ENCODE measurements at places on chromosomes 11 and 22.
A peak's percentile ranks its signal among the peaks of the same experiment; 100 is the strongest.

GRCh38 chr22:36201630-36202319 lies at the start of gene APOL4:
TSS of gene APOL4 (minus strand) at chr22:36201809. CDS start at chr22:36201734, 75 bp downstream.
- DNase-seq = peak; percentile 75

DNA sequence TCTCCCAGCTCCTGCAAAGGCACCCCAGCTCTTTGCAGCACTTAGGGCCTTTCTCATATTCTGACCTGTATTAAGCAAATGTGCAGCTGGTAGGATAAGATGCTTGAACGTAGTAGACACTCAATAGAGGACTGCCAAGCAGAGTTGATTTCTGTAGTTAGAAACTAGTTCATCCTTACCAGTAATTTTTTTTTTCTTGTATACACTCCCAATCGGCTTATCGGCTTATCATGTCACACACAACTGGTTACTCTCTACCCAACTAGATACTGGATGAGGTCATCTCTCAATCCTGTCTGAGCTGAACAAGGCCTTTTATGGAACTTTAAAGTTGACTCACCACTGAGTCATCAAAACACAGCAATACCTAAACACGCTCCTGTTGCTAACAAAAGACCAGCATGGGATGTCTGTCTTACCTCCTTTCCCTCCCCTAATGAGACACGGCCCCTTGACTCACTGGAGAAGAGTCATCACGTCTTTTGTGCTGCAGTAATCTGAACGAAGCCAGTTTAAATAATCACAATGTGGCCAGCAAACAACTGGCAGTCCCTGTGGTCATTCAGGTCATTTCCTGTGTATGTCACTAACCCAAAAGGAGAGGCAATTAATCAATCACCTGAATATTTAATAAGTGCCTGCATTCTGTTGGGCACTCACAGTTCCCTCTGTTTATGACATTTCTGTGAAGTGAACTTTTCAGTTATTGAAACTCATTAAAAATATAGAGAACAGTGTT lies 7.5 kb upstream of the WEE1 start:
- DNase-seq = peak; percentile 89

DNA sequence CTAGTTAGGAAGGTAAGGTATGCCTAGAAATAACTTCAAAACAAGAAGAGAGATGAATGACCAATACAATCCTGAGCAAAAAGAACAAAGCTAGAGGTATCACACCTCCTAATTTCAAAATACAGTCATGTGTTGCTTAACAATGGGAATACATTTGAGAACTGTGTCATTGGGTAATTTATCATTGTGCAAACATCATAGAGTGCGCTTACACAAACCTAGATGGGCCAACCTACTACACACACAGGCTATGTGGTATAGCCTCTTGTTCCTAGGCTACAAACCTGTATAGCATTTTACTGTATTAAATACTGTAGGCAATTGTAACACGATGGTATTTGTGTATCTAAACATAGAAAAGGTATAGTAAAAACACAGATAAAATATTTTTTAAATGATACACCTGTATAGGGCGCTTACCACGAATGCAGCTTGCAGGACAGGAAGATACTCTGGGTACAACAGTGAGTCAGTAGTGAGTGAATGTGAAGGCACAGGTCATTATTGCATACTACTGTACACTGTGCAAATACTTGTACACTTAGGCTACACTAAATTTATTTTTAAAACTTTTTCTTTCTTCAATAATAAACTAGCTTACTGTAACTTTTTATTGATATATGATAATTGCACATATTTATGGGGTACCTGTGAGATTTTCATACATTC lies 48.2 kb downstream of the STK33 start:
- DNase-seq = no peak

DNA sequence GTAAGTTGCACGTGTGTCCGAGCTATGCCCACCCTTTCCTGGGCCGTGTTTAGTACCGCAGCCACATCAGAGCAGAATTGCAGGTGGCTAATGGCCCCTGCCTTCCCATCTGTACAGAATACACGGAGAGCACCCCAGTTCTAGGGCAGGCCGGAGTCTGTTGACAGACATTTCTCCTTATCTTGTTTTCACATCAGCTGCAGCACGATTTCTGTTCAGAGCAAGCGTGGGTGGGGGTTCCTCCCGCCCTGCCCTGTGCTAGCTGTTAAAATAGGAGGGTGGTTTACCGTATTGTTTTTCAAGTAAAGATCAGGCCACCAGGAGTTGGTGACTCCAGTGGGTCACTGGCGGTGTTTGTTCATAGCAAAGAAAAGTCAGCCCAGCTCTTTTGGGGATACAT lies 41.1 kb downstream of the UBASH3B start:
- no peak for DNase-seq

- DNase-seq = no peak
These were observed 23.1 kb downstream of the MRGPRG start for GRCh38 chr11:3195251-3196160.

GRCh38 chr11:9971894-9972293 lies 308.0 kb downstream of the SWAP70 start:
- DNase-seq = no peak

DNA sequence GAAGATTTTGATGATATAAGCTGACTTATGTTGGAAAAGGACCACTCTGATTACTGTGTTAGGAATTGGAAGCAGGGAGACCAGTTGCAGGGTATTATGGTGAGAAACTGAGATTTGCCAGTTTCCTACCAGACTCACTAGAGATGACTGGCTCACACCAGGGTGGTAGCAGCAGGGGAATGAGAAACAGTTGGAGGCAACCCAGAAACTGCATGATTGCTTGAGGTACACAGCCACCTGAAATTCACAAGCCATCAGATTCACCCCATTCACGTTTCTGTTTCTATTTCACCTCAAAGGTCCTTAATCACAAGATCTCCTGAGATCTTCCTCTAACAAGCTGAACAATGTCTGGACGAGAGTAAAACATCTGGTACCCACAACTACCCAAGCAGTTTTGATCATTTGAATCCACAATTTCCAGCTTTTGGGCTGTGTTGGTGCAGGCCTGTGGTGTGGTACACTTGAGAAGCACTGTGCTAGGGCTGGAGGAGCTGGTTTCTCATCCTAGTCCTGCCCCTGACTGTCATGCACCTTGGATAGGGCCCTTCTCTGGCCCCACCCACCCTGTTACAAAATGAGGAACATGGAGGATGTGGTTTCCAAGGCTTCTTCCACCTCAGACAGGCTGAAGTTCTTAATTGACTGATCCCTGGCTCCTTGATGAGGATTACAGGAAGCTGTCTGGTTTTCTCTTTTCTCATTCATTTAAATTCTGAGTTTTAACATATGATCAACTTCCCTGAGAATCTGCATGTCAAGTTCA lies 233.4 kb downstream of the INSC start:
- DNase-seq = no peak

GRCh38 chr11:46952553-46952952 lies 16.0 kb downstream of the CSTPP1 start:
- DNase-seq = no peak

DNA sequence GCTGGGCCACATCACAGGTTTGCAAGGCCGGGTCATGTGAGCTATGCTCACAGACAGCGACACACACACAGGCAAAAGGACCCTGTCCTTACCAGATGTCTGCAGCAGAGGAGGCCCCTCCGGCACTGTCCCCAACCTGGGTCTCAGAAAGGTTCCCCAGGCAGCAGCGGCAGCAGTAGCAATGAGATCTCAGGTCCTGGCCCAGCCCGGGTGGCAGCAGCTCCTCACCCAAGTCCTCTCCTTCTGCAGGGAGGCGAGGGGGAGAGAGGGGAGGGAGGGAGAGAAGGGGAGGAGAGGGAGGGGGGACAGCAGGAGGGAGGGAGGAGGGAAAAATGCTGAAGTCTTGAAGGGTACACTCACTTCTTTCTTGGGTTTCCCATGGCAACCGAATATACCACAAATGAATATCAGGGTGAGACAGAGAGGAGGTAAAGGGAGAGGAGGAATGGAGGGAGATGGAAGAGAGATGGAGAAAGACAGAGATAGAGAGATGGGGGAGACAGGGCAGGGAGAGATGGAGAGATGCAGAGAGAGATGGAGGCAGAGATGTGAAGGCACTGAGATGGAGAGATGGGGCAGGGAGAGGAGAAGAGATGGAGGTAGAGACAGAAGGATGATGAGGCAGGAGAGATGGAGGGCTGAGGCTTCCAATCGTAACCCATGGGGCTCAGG lies 9.5 kb downstream of the ELFN2 start:
- DNase-seq = no peak

DNA sequence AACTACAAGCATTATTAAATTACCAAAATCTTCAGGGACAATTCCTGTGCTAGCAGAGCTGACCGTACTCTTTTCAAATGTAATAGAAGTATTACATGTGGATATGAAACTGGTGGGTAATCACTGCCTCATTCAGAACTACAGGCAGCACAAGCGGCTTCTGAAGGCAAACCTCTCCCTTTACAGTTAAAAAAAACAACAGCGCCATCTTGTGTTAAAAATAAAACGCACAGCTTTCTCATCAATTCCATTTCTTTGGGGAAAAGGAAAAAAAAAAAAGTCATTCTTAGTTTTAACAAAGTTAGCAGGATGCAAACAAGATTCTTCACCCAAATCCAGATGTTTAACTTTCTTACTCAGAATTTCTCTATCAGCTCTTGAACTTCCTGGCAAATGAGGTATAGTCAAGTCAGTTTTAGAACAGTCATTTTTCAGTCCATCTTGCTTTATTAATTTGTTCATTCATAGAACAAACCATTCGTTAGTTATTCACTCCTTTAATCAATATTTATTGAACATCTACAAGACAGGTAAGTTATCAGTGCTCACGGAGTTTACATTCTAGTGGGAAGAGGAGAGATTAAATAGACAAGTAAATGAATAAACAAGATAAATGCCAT lies 331.8 kb upstream of the MPPED2 start:
- peak; percentile 53 for DNase-seq

DNA sequence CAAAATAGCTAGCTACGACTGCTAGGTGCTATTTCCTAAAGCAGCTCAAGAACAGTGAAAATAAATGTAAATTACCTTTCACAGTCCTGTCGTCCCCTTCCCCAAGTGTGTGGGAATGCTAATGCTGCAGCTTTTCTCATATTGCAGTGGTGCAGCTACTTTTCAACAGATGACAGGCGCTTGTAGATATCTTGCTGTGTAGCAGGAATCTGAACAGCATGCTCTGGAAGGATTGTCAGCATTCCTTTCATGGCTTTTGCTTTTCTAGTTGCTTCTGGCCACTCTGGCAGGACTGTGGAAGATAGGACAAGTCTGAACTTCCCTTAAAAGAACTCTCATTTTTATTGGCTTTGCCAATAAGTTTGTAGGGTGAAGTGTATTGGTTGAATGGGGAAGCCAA lies 18.8 kb downstream of the FAR1 start:
- no peak for DNase-seq

- DNase-seq = no peak
These were observed 21.1 kb downstream of the SIK3 start for GRCh38 chr11:117076941-117077691.

DNA sequence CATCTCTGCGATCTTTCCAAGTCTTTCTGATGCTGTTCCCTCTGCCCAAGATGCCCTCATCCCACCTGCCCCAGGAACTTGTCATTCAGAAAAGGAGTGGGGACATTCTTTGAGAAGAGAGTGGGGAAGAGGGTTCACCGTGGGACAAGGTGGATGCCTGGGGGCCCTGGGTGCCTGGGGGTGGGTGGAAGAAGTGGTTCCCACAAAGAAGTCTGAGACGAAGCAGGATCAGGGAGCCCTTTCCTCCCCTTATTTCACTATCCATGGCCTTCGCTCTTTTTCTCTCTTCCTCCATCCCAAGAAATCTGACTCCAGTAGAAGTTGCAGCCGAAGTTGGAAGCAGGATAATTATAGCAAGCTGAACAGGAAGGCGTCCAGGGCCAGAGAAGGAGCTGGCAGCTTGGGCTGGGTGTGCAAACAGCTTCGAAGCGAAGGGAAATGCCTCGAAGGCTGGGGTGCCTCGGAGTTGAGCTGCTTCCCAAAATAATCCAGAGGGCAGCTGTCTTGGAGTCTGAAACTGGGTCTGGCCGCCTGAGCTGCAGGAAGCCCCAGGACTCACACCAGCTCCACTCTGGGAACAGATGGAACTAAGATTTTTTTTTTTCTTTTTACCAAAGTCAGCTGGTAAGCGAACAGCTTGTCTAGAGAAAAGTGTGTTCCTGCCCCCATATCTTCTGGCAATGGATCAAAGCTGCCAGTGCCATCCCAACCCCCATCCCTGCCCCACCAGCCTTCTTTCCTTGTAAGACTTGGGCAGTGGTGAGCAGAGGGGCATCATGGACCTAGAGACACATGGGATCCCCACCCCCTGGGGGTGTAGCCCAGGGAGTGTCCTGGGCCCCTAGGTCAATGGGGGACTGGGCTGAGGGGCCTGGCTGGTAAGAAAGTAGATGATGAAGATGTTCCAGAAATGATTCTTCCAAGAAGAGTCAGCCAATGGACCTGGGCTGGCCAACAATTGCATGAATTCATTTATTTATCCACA lies 31.5 kb downstream of the PARVG start:
- DNase-seq = peak; percentile 62

DNA sequence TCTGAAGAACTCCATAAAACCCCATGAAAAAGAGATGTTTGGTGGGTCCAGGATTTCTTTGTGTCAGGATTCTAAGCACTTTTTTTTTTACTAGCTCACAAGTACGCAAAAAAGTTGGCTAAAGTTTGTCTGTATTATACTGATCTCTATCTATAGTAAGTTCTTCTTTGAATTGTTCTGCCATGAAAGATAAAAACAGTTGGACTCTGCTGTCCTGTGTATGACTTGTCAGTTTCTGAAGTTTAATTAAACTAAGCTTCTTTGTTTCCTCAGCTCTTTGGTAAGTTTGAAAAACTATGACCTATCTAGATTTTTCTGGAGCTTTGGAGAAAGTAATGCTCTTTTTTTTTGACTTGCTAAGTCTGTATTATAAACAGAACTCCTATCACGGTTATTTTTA lies 812.2 kb upstream of the LUZP2 start:
- DNase-seq = no peak

GRCh38 chr11:43934601-43935423 lies 7.6 kb upstream of the C11orf96 start:
- no peak for DNase-seq

DNA sequence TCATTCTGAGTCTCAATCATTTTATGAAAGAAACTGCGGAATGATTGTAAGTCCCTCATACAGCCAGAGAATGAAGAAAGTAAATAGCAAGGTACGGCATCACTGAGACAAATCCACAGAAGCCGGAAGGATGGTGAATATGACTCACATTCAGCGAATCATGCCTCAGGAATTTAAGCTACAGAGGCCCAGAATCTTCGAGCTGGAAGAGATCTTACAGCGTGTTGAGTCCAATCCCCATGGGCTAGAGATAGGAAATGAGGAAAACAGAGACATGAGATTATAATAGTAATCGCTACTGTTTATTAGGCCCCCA lies 173.2 kb downstream of the KIF18A start:
- peak; percentile 86 for DNase-seq

- no peak for DNase-seq
These were observed 5.3 kb downstream of the CSF2RB start for GRCh38 chr22:36918586-36919284.
